Lung microvascular endothelial cell (primary cell): ENCODE measurements at places on chromosomes 4 and X.

DNA sequence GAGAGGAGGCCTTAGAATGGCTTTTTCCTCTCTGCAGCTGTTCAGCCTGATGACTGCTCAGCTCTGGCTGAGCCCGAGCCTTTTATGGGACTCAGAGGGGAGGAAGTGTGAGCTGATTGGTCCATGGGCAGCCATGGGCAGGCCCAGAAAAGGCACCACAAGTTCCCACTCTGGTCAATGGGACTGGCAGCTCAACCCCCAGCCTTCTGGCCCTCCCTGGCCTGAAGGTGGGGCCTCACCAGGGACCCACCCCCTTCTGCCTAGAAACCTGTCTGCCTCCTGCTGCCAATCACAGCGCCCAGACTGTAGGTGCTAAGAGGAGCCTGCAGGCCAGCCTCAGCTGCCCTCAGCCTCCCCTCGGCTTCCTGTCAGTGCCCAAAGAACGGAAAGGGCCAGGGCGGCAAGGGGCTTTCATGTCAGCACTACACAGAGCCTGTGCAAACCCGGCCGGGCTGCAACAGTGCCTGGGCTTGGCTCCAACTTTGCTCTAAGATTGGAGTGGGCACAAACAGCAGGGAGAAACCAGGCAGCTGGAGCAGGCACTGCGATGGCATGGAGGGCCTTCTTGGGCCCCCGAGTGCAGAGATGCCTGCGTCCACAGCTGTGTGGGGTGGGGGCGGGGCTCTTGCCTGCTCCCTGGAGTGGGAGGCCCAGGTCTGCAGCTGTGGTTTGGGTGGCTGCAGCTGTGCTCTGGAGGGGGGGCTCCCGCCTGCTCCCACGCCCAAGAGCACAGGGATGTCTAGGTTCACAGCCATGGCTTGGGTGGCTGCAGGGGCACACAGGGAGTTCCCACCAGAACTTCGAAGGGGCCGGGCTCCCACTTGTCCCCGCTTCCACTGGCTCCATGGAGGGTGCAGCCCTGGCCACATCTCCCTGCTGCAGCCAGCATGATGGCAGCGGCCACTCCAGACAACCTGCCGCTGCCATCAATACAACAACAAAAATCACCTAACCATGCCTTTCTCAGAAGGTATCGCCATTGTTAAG, 92.6 kb downstream of the NXF2 start:
- DNase-seq: peak; percentile 5

DNA sequence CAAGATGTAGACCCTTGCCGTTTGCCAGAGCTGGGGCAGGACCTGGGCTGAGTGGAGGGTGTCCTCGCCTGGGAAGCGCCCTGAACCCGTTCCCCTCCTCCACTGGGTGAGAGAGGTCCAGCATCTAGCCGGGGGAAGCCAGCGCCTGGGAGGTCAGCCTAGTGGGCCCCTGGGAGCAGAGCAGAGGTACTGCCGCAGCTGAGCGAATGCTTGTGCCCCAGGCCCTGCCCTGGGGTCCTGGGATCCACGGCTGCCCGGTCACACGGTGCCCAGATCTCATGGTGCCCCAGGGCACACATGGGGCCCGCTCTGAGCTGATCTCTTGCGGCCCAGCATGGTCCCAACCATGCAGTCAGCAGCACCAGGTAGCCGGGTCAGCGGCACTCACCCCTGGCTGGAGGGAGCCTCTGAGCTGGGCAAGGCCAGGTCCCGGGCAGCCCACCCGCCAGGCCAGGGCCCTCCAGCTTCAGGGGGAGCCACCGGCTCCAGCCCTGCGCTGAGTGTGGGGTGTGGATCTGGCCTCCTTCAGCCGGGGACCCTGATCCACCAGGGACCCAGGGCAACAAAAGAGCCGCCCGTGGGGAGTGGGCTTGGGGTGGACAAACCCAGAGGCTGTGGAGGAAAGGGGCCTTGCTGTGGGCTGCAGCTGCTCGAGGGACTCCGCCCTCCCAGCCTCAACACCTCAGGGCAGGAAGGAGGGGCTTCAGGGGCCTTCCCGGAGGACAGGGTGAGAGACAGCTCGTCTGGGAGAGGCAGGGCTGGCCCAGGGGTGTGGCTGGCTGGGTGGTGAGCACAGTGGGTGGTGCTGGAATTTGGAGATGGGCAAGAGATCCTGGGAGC, 4.1 kb upstream of the CPLX1 start:
- no peak for DNase-seq

GRCh38 chrX:112341598-112341997, 259.0 kb upstream of the TRPC5 start:
- DNase-seq: no peak

- no peak for DNase-seq
Measured at GRCh38 chr4:125765941-125766340, 451.2 kb downstream of the FAT4 start.

- no peak for DNase-seq
Measured at GRCh38 chr4:180330521-180330920, 1912.7 kb upstream of the TENM3 start.

- no peak for DNase-seq
Measured at GRCh38 chr4:134141728-134142127, 59.9 kb downstream of the PABPC4L start.

DNA sequence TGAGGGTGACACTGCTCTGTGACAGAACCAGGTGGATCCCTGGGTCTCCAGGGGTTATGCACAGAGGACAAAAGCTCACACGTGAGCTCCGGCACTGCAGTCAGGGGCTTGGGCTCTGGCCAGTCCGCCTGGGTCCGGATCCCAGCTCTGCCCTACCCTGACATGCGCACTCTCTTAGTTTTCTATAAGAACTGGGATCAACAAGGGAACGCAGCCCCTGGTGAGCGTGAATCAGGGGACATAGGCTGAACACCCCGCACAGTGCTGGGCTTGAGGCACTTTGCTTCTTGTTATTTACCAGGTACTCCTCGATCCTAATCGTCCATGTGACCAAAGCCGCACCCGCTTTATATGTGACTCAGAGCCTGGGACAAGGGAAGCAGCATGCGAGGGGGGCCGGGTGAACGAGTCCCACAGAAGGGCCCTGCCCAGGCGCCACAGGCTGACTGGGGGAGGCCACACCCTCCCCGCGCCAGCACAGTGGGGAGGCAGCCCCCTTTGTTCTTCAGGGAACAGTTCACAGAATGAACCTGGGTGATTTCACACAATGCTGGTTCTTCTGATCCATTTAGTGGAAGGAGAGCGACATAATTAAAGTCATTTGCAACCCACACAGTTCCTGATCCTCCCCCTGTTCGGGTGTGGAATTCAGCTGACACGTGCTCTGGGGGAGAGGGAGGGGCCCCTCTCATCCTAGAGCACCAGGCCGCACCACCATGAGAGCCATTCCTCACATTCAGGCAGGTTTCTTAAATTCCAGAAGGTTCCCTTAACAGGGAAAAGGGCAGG, 55.5 kb downstream of the WFS1 start:
- DNase-seq: peak; percentile 67

DNA sequence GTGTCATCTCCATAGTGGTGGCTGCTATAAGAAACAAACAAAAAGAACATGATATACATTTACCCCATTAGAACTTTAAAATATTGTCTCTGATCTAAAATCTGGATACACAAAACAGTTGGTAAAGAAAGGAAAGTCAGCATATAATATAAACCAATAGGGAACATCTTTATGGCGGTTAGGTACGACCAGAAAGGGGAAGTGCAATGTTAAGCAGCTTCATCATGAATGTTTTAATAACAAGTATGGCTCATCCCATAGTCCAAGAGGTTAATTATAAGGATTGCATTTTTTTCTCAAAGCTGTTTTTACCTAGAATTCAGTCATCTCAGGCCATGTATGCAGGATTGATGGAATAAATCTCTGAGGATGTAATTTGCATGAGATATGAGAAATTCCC, 1869.7 kb downstream of the PCDH7 start:
- DNase-seq: no peak

DNA sequence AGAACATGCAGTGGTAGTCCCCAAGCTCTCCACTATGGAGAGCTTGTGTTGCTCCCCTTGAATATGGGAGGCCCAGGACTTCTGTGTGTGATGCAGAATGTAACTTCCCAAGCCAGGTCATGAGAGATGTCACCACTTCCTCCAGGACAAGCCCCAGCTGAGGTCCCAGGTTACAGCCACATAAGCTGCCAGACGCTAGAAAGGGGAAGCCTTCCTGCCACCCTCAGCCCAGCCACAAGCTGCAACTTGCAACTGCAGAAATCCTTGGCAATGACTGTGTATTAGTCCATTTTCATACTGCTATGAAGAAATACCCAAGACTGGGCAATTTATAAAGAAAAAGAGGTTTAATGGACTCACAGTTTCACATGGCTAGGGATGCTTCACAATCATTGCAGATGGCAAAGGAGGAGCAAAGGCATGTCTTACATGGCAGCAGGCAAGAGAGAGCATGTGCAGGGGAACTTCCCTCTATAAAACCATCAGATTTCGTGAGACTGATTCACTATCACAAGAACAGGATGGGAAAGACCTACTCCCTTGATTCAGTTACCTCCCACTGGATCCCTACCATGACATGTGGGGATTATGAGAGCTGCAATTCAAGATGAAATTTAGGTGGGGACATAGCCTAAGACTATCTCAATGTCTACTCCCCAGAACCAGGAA, 91.5 kb upstream of the DHX15 start:
- DNase-seq: no peak

GRCh38 chrX:57380026-57380796, 93.7 kb downstream of the FAAH2 start:
- no peak for DNase-seq

GRCh38 chrX:2703991-2704369, 12.9 kb downstream of the CD99 start:
- peak; percentile 69 for DNase-seq

DNA sequence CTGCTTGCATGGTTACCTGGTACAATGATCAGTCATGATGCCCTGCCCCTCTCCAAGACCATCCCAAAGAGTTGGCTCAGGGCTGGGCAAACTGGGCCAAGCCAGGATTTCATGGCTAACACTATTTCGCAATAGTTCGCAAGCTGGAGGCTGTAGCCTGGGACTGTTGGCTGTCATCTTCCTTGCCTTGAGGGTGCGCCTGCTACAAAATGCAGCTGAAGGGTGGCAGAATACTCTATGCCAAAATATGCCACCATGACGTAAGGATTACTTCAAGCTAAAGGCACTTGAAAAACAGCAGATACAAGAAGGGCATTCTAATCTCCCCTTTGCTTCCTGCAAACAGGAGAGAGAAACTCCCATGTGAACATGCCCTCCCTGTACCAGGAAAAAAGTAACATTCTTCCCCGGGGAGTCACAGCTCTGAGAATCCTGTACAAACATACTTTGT, 21.0 kb downstream of the SAT1 start:
- peak; percentile 28 for DNase-seq

GRCh38 chr4:120977435-120977997, 55.0 kb upstream of the PRDM5 start:
- peak; percentile 63 for DNase-seq

- DNase-seq: no peak
Measured at GRCh38 chrX:140526171-140526570, 21.3 kb upstream of the SOX3 start.

GRCh38 chr4:139896091-139896604, 230.5 kb downstream of the MGST2 start:
- no peak for DNase-seq

DNA sequence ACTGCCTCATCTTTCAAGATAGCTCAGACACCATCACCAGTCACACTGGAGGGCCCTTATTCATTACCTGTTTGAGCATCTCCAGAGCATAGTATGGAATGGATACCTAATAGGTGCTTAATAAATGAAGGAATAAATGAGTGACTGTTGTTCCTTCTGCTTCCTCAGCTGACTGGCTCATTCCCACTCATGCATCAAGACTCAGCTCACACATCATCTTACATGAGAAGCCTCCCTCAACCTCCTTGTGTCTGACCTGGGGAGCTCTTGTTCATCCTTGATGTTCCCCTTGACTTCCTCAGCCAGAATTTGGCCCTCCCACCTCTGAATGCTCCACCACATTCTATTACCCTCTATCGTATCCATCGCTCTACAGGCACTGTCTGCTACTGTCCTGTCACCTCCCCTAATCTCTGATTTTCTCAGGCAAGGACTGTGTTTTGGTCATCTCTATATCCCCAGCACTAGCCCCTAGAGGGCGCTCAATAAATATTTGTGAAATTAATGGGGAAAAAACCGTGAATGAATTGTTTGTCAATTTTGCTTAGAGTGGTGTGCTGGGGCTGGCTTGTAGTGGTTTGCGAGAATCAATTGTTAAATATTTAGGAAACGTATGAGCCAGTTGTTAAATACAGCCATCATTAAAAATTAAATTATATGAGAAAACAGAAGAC, 88.3 kb downstream of the NHSL2 start:
- DNase-seq: peak; percentile 55

- no peak for DNase-seq
Measured at GRCh38 chr4:79947386-79947785, 125.6 kb downstream of the ANTXR2 start.

DNA sequence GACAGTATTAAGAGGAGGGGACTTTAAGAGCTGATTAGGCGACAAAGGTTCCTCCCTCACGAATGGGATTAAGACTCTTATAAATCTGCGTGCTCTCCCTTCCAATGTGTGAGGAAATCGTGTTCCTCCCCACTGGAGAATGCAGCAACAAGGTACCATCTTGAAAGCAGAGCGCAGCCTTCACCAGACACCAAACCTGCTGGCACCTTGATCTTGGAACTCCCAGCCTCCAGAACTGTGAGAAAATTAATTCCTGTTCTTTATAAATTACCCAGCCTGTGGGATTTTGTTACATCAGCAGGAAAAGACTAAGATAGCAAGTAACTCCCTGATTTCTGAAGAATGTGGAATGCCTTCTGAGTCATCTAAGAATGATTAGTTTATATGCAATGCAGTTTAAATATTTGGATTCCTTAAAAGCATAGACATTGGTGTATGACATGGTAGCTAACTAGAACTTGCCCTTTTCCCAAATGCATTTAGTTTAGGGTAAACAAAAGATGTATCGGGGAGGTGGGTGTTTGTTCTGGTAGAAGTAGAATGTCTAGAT, 86.1 kb downstream of the USP46 start:
- DNase-seq: no peak

- DNase-seq: peak; percentile 57
Measured at GRCh38 chr4:180828455-180829018, 1414.7 kb upstream of the TENM3 start.

DNA sequence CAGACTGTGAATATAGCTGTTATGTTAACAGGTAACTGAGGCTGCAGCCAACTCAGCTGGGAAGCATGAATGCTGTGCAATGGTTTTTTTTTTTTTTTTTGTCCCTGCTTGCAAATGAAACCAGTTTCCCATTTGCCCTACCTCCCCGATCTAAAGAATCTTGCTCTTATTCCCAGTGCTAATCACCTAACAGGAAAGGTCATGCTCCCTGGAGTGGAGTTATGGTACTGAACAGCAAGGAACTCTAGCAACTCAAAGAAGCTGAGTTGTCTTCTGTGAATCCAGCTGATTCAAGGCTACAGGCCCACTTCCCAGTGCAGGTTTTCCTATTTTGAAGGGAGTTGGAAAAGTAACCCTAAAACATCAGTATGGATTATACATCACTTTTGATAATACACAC, 52.1 kb downstream of the HTR2C start:
- DNase-seq: no peak
